ENCODE measurements at places on chromosomes 6 and 20.

DNA sequence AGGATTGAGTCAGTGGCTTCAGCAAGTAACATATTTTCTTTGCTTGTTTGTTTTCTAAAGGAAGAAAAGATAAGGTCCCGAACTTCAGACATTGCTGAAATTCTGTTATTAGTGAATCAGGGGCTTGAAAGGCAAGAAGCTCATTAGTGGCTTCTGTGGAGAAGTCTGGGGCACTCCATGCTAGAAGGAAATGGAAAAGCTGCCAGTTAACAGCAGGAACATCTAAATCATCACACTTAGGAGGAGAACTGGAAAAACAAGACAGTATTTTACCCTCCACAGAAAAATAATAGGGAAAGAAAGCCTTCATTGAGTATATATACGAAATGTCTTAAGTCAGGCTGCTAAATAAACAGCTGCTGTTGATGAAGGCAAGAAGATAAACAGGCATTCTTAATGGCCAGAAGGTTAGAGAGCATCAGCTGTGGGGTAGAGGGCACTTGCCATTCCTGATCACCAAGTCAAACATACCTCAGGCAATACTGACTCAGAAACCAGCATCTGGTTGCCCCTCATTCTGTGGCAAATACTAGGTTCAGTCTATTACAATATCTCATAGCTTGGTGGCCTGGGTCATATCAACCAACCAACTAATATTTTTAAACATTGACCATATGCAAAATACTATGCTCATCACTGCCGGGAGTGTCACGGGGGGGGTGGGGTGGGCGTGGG lies 143.2 kb upstream of the TENT5A start:
- DNase-seq, result no peak

DNA sequence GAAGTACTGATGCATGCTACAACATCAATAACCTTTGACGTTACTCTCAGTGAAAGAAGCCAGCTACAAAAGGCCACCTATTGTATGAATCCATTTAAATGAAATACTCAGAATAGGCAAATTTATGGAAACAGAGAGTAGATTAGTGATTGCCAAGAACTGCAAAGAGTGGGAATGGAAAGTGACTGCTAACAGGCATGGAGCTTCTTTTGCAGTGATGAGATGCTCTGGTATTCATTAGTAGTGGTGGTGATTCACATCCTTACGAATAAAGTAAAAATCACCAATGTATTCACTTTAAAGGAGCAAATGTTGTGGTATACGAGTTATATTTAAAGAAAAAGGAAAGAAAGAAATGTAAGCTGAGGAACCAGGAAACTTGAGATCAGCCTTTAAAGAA lies 126.8 kb upstream of the SAMD5 start:
- DNase-seq, result no peak

- DNase-seq, result no peak
Observed at GRCh38 chr6:126175251-126175650, 164.7 kb upstream of the CENPW start.

- DNase-seq, result no peak
Observed at GRCh38 chr20:57544838-57545564, 15.9 kb upstream of the PCK1 start.

GRCh38 chr20:62357681-62358080 lies 9.4 kb downstream of the LAMA5 start:
- no peak for DNase-seq

All from NCI-H187 treated with DMSO at 0.1 percent for 48 hours (cell line).